ENCODE measurements at places on chromosomes 1 and 21.

DNA sequence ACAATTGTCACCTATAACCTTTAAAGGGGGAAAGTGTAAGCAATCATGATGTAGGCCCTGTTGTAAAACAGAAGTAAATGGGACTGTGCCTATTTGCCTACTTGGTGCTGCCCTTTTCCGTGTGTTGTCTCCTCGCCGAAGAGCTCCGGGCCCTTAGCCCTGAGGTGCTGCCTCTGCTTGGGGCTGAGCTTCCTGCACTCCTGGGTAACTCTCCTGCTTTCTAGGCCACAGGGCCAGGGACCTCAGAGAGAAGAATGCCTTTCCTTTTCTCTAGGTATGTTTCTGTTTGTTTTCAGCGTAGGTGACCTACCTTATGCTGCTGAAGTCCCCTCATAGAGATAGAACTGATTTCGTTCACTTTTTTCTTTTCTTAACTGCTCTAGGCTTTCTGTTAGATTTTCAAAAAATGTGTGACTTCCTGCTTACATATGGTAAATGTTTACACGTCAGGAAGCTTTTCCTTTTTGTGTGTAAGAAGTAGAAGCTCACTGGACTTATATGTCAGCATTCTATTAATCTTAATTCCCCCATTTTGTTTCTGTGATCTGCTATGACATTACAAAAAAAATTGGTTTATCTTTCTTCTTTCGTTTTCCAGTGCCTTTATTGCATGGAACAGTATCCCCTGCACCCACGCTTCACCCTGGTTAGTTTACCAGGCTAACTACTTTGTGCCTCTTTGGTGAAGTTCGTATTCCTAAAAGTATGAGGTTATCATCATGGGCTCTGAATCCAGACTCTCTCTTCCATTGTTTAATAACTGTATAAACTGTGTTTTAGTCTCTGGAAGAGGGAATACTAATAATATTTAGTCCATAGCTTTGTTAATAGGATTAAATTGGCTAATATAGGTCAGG is 61.7 kb downstream of the ITSN1 start:
- no peak for DNase-seq

- no peak for DNase-seq
These were observed 117.6 kb downstream of the PTGER3 start for GRCh38 chr1:70930062-70930461.

DNA sequence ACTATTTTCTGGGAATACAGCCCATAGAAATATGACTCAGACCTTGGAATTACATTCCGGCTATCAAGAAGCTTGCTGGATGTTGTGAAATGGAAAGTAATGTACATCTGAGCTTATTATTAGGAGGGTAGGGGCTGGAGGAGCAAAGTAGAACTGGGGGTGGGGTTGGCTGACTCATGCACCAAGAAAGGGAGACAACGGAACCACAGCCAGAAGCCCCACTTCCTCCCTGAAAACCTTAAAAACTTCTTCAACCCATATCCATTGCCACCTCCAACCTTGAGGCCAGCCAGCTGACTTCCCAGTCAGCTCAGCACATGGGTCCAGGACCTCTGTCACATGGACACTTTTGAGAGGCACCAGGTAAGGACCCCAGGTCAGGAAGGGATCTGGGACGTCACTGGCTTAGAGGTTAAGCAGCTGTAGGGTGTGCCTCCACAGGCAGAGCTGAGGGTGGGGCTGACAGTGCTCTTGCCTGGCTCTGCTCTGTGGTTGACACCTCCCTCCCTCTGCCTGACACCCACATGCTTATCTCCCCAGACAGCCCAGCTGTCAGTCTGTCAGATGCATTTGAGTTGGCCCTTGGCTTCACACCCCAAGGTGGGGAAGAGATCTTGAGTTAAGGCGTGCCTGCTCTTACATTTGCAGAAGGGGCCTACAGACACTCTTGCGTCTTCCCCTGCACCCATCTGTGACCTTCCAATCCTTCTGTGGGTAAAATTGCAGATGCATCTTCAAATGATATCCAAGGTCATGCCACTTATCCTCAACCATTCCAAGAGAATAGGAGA is 5.7 kb upstream of the ZNF683 start:
- DNase-seq, result peak; percentile 70

- DNase-seq, result no peak
These were observed 43.5 kb upstream of the DNAJC6 start for GRCh38 chr1:65265651-65266351.

DNA sequence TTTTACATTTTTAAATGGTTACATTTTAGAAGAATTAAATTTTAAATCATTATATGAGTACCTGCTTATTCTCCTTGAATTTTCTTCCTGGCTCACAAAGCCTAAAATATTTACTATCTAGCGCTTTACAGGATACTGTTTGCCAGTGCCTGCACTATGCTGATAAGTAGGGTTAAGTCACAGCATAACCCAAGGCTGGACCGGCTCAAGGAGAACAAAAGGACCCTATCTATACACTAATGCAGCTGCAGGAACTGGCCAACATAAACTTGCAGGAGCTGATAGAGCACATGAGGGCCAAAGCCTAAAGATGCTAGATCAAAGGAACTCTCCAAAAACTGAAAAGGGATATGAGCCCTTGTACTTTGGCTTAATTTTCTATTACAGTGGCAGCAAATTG is 1086.9 kb upstream of the TMPRSS15 start:
- DNase-seq, result no peak

DNA sequence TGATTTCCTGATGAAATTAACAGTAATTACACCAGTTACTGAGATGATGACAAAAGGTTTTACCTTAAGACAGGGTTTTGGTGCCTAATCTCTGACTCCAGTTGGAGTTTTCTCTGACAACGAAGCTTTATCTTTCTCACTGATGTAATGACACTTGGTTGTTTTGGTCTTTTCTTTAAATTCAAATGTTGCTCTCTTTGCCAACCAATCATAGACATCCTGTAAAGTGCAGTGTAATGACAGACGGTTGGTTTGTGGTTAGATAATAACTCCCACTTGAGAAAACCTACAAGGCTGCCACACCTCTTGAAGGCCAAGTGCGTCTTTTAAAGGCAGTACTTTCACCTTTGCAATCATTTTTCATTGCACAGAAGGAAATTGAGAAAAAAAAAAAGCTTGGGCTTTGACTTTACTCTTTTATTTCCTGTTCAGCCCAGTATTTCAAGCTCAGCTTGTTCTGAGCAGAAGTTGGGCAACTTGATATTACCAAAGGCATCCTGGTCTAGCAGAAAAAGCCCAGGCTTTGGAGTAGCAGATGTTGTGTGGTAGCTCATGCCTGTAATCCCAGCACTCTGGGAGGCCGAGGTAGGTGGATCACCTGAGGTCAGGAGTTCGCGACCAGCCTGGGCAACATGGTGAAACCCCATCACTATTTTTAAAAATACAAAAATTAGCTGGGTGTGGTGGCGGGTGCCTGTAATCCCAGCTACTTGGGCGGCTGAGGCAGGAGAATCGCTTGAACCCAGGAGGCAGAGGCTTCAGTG is 14.9 kb downstream of the PDIK1L start:
- DNase-seq, result peak; percentile 22

GRCh38 chr1:17265950-17266349 is 17.1 kb downstream of the PADI3 start:
- DNase-seq, result no peak

- no peak for DNase-seq
These were observed 4.6 kb upstream of the PLA2G2D start for GRCh38 chr1:20123722-20124455.

DNA sequence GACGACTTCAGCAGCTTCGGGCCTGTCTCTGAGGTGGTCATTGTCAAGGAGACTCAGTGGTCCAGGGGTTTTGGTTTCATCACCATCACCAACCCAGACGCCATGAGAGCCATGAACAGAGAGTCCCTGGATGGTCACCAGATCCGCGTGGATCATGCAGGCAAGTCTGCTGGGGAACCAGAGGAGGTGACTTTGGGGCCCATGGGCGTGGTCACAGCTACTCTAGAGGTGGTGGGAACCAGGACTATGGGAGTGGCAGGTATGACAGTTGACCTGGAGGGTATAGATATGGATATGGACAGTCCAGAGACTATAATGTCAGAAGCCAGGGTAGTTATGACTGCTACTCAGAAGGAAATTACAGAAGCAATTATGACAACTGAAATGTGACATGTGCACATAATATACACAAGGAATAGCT is 19.3 kb upstream of the METTL13 start:
- no peak for DNase-seq

- no peak for DNase-seq
These were observed 18.1 kb downstream of the USP48 start for GRCh38 chr1:21764615-21765423.

DNA sequence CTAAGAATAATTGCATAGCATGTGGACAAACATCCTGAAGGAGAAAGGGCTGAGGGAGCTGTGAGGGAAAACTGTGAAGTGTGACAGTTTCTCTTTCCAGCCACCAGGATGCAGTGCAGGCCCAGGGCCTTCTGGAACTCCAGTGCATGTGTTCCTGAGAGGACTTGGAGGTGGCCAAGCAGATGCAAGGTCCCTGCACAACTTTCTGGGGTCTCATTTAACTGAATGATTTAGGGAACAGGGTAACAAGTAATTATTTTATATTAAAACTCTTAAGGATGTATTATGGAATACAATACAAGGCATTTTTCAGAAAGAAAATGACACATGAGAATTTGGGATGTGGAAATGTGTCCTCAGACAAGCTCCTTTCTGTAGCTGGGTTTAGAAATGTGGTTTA is 61.2 kb upstream of the MCOLN3 start:
- DNase-seq, result peak; percentile 18

DNA sequence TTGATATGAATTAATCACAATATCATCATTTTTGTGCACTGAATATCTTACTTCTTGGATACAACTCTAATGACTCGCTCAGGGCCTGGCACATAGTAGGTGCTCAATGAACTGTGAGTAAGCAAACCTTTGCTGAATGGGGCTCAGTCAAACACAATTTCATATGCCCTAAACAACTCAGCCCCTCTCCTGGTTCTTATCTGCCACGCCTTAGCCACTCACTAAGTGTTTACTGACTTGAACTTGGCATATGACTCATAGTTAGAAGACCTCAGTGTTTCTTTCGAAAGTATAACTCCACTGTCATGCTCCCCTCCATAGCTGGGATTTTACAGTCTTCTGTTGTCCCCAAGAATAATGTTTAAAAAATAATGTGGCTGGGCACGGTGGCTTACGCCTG is 4.8 kb upstream of the IFNLR1 start:
- peak; percentile 31 for DNase-seq

DNA sequence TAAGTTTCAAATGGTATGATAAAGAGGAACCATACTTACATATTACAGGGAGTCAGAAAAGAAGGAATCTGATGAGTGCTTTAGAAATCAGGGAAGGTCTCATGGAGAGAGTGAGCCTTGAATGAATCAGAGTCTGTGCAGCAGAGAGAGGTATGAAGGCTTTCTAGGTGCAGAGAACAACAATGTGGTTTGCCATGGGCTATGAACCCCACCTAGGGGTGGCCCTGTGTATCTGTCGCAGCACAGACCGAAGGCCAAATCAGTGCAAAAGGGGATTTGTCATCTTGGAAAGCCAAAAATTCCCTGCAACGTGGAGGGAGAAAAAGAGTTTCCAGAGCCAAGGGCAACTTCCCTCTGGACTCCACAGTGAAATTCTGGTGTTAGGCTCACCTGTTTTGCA is 3.5 kb downstream of the PAPPA2 start:
- DNase-seq, result no peak

DNA sequence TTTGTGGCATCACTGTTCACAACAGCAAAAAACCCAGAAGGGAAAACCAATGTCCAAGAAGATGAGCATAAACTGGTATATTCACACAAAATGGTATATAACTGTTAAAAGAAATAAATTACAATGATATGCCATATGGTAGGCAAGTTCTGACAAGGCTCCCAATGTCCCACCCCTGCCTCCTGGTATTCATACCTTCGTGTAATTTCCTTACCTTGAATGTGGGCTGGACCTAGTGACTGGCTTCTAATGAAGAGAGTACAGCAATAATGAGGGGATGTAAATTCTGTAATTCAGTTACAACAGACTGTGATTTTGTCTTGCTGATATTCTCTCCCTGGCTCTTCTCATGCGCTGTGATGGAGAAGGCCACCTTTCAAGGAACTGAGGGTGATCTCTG is 9.3 kb downstream of the ANKRD45 start:
- no peak for DNase-seq
